NAMALWA (cell line): ENCODE measurements at places on chromosomes 5 and 9.
A peak's percentile ranks its signal among the peaks of the same experiment; 100 is the strongest.

GRCh38 chr9:71756753-71757152 lies 11.6 kb downstream of the CEMIP2 start:
- no peak for DNase-seq

DNA sequence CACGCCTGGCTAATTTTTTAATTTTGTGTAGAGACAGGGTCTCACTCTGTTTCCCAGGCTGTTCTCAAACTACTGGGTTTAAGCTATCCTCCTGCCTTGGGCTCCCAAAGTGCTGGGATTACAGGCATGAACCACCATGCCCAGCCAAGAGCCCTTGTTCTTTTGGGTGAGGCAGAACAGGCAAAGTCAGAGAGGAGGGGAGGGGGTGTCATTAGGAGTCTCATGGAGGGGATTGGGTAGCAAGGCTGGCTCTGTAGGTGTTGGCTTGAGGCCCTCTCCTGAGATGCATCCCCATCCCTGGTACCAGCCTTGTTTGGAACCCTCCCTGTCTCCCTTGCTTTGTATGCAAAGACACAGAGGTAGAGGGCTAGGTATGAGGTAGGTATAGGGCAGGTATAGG lies 24.1 kb downstream of the GSN start:
- DNase-seq = no peak

- DNase-seq = peak; percentile 75
Measured at GRCh38 chr9:35882263-35882848, 12.2 kb upstream of the OR13J1 start.

DNA sequence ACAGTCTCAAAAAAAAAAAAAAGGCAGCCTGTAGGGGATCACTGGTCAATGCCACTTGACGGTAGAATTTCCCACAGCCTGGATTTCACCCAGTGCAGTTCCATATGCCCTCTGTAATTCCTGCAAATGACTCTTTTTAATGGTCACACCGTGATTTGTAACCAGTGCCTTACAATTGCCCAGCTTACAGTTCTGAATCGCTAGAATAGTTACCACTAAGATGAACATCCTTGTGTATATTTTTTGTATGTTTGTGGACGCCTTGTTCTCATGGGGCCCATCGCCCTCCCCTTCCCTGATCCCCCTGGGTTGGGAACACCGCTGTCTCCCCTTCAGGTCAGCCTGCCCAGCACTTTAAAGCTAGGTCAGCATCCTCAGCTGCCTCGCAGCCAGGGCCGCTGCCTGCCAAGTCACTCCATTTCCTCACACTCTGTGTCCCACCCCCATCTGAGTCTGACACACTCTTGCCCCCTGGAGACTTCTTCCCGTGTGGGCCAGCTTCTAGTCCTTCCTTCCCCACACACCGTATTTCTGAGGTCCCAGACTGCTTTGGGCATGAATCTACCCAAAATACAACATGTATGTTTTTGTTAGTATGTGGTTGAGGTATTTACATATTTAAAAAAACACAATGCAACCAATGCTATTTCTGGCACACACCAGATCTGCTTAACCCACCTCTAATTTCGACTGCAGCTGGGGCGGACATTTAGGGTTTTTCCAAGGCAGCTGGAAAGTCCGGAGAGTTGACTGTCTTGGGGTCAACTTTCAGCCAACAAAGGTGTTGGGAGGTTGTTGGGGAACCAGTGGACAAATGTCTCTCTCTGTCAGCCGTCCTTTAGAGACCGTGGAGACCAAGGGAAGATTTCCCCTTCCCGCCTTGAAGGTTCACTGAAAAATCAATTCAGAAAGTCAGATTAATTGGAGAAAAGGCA lies 120.5 kb upstream of the NEK6 start:
- DNase-seq = peak; percentile 47

DNA sequence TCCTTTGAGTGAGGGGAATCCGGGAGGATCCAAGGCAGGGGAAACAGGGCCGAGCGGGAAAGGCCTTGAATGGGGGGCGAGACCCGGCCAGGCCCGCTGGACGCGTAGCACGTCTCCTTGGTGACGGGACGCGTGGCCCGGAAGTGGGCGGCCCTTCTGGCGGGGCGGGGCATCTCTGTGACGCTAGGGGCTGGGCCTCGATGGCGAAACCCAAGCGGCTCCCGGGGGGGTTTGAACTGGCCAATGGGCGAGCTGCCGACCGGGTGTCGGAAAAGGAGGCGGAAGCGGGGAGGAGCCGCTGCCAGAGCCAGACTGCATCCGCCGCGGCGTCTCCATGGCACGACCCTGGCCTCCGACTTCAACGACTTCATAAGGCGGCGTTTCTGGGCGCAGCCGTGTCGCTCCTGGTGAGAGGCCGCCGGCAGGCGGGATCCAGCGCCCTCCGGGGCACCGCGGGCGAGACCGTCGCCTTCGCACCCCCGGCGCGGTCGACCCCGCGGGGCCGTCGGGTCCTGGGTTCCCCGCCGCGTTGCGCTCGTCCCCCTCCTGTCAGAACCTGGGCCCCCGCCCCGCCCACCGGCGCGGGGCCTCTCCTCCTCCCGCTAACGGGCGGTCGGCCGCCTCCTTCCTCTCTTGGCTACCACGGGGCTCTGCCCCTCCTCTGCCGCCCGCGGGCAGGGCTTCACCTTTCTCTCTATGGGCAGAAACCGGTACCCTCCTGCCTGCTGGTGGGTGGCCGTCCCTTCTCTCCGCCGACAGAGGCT lies at the start of gene ODF2:
TSS of gene ODF2 (plus strand) at position 158 of the 764 bp plus-strand sequence. CDS start at position 244, 86 bp downstream.
- peak; percentile 98 for DNase-seq

DNA sequence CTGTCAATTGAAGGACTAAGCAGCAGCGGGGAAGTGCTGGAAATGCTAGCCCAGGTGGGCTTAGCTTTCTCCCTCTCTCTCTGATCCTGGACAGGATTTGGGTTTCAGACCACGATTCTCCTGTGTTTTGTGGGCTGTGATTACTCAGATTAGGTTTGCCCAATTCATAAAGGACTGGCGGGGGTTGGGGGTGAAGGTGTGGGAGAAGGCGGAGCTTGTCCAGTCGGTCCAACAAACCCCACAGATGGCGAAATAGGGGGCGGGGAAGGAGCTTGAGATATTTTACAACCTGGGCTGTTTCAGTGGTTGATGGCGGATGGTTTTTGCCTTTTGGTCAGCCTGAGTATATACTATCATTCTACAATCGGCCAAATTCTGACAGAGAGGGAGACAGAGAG lies 35.2 kb downstream of the PCDHAC2 start:
- no peak for DNase-seq

- no peak for DNase-seq
Measured at GRCh38 chr5:51810592-51810991, 427.3 kb downstream of the ISL1 start.

DNA sequence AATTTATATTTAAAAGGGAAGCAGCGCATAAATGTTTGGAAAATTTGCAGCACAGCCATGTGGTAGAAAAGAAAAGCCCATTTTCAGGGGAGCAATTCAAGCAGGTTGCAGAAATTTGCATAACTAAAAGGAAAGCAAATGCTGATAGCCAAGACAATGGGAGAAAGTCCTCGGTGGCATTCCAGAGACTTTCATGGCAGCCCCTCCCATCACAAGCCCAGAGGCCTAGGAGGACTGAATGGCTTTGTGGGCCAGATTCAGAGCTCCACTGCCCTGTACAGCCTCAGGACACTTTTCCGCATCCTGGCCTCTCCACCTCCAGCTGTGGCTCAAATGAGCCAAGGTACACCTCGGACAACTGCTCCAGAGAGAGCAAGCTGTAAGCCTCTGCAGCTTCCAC lies 462.9 kb downstream of the CDK5RAP2 start:
- DNase-seq = no peak

DNA sequence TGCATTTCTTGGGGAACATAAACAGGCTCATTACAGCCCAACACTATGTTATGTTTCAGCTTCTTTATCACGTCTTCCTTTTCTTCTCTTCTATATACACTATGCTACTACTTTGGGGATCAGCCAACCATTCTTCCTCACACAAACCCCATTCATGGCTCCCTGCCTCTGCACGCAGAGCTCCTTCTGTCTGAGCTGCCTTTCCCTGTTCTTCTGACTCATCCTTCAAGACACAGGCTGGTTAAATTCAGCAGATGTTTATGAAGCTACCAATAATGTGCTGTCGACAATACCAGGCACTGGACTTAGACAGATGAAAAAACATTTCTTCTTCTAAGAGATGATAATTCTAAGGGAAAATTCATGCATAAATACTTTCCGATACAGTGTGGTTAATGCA lies 102.5 kb upstream of the TXNDC8 start:
- no peak for DNase-seq

DNA sequence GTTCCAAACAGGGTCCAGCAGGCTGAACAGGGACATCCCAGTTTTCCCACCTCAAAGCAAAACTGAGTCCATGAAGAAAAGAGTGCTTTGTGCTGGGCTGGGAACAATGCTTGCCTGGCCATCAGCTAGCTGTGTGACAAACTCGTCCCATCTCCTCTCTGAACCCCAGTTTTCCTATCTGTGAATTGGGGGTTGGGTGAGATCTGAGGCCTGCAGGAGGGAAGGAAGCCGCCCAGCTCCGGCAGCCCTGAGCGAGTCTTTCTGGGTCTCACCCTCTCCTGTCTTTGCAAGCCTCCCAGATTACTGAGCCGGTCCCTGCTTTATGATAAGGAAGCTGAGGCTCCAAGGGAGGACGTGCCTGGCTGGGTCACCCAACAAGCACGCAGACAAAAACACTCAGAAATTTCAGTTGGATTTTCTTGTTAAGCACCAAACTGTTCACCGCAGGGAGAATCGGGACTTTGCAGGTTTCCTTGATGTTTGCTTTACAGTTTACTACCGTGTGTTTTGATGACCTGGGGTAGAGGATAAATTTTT lies 82.6 kb upstream of the LMX1B start:
- DNase-seq = no peak

GRCh38 chr9:69535911-69536310 lies 136.3 kb downstream of the APBA1 start:
- DNase-seq = no peak

- no peak for DNase-seq
Measured at GRCh38 chr5:53642061-53642460, 81.6 kb downstream of the NDUFS4 start.

GRCh38 chr9:93203718-93204469 lies 20.0 kb downstream of the WNK2 start:
- DNase-seq = no peak

DNA sequence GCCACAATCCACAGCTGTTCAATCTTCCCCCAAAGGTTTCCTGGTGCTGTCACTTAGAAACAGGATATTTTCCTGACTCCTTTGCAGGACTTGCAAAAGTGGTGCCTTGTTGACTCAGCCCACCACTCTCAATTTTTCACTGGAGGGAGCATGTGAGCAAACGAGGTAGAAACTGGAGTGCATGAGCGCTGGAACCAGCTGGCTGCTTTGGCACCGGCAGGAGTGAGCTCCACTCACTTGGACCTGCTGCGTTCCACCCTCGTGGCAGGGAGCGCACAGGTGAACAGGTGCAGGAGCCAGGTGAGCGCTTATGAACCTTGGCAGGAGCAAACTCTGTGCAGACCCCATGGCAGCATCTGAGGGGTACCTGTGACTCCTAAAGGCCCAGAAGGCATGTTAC lies 364.1 kb upstream of the RORB start:
- no peak for DNase-seq

DNA sequence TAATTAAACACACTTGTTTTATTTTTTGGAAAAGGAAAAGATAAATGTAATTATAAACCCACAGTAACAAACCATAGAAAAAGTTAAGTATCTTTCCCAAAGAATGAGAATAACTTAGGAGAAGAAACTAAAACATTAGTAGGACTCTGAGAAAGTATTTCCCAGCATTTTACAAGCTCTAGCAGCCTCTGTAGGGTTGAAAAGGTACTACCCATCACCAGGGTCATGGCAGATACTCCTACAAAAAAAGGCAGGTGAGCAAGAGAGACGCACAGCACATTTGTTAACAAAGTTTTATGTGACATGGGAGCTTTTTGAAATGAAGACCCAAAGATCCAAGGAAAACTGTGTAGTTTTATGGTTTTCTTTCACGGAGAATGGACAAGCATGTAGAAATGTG lies 77.7 kb upstream of the FAM169A start:
- no peak for DNase-seq

DNA sequence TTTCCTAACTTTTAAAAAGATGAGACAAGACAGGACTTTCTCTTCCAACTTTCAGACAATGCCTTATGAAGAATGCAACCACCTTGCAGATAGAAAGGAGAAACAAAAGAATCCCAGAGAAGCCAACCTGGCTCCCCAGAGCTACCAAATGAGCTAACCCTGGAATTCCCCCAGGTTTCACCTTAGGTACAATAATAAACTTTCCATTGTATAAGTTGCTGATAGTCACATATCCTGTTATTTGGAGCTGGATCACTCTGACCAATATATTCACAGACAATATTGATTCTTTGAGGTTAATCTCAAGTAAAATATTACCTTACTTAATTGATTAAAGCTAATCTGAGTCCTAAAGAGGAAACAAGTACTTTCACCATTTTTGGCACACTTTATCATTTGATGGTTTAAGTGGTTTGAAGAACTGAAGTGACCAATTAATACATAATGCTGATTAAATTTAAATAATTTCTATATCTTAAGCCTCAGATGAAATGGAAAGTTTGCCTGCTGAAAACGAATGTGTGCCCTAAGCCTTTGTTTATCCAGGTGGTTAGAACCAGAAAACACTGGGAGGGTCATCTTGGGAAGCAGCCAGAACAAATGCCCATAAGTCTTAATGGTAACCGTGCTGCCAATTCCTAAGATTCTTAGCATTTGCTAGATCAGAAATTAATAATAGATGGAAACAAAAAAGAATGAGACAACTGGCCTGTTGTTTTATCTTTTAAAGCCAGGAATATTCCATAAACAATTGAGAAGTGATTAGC lies 159.6 kb upstream of the SLC12A2 start:
- DNase-seq = no peak

GRCh38 chr5:169153405-169153804 lies 147.5 kb downstream of the SLIT3 start:
- no peak for DNase-seq

DNA sequence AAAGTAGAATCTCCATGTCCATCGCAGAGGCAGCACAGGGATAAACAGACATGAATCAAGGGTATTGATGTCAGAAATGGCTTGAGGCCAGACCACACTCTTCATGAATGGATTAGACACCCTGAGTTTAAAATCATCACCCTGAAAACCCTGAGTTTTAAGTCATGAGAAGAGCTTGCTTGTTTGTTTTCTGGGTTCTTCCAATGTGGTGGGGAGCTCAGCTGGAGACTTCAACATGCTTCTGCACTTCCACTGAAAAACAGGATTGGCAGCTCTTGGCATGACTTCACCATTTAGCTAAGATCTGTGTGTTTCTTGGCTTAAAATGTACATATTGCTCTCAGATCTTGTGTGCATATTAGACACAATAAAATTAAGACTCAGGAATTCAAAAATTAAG lies 9.8 kb downstream of the GCNT4 start:
- DNase-seq = no peak

- DNase-seq = no peak
Measured at GRCh38 chr9:105342147-105342505, 97.7 kb downstream of the SLC44A1 start.
